Aortic smooth muscle cell (primary cell): ENCODE measurements at places on chromosomes 11 and 22. TPM values are rescaled to one million over a fixed set of nuclear protein-coding genes. Genes with fewer than 3 reads are reported as not detected.

The IFTAP gene
- 35.7 and 41.5 TPM in 2 replicates for total RNA-seq

The CNGA4 gene
- total RNA-seq = 0.06 TPM in 1 of 2 replicates, not detected in the other

The CDC42BPG gene
- 0.25 and 0.26 TPM in 2 replicates for total RNA-seq

The ALDH3B1 gene
- total RNA-seq = 24.4 and 29.2 TPM in 2 replicates

The SEZ6L gene
- not detected in 2 replicates for total RNA-seq

The SPDYC gene
- not detected in 2 replicates for total RNA-seq

The CSF2RB gene
- 0.81 and 1.5 TPM in 2 replicates for total RNA-seq

The KRTAP5-1 gene
- total RNA-seq = not detected in 2 replicates

The CSNK2A3 gene
- total RNA-seq = 1.1 and 1.2 TPM in 2 replicates

The OR51B4 gene
- total RNA-seq = not detected in 2 replicates

The GRM5 gene
- total RNA-seq = under 0.01 and 0.06 TPM in 2 replicates

The RBMXL2 gene
- total RNA-seq = 0.13 TPM in 1 of 2 replicates, not detected in the other

The HEPHL1 gene
- not detected in 2 replicates for total RNA-seq

The TRPM5 gene
- not detected in 2 replicates for total RNA-seq

The MMP13 gene
- total RNA-seq = not detected in 2 replicates

The UCP3 gene
- total RNA-seq = 0.26 and 0.44 TPM in 2 replicates

The CCDC157 gene
- 1.2 and 2.4 TPM in 2 replicates for total RNA-seq

The SAA4 gene
- total RNA-seq = not detected in 2 replicates

The VPREB3 gene
- not detected in 2 replicates for total RNA-seq

The NAV2 gene
- total RNA-seq = 11.5 and 22.3 TPM in 2 replicates

The KRTAP5-9 gene
- not detected in 2 replicates for total RNA-seq

The SGSM1 gene
- 1.5 and 2.6 TPM in 2 replicates for total RNA-seq

The POGLUT3 gene
- 27.5 and 43.3 TPM in 2 replicates for total RNA-seq

The SMTN gene
- total RNA-seq = 90.1 and 122 TPM in 2 replicates

The INPP5J gene
- under 0.01 and 0.12 TPM in 2 replicates for total RNA-seq
